ENCODE measurements at places on chromosomes 7 and 10. TPM values are rescaled to one million over a fixed set of nuclear protein-coding genes. Genes with fewer than 3 reads are reported as not detected.

The NKX2-3 gene
- not detected for total RNA-seq

The PRPS1L1 gene
- not detected for total RNA-seq

The TIMM23 gene
- 95.5 TPM for total RNA-seq

The NACAD gene
- total RNA-seq = 0.18 TPM

The ARHGEF35 gene
- 0.56 TPM for total RNA-seq

The ELOVL3 gene
- total RNA-seq = not detected
